ENCODE measurements at places on chromosomes 13 and 19.

DNA sequence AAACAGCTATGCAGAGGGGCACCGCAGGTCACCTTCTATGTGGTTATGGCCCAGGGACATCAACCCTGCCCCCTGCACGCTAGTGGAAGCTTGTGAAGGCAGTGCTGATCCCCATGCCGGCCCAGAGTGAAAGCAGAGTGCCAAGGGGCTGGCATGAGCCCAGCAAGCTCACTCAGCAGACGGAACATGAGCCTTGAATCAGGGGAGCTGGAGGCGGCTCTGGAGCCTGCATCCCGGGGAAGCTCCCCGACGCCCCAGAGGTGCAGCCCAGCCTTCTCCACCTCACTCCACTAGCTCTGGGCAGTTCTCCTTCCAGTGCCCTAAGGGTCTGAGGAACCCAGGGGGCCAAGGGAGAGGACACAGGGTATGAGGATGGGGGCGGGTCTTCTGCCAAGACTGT lies 19.0 kb upstream of the ISYNA1 start:
- DNase-seq = no peak

DNA sequence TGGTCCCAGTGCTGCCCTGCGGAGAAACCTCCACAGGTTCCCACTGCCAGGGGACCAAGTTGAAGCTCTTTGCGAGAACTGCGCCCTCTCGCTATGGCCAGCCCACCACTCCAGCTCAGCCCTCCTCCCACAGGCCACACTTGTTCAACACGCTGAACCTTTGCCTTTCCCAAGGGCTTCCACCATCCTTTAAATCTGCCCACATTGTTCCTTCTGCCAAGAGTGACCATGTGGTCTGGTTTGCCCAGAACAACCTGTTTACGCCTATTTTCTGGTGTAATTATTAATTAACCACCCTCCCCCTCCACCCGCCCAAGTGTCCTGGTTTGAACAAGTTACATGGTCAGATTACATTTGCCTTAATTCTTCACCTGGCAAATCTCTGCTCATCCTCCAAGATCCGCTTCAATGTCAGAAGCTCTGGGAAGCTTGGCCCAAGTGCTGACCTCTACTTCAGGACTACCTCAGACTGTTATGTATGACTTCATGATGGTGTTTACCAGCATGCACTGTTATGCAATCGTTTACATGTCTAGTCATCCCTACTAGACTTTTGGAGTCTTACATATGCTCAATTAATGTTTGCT lies 12.0 kb upstream of the USP12 start:
- DNase-seq = no peak

GRCh38 chr13:74675182-74675581 lies 541.0 kb upstream of the KLF12 start:
- DNase-seq = no peak

- no peak for DNase-seq
Observed at GRCh38 chr13:35697186-35697730, 220.8 kb upstream of the MAB21L1 start.

GRCh38 chr19:21626091-21626490 lies 120.7 kb downstream of the ZNF429 start:
- DNase-seq = no peak

DNA sequence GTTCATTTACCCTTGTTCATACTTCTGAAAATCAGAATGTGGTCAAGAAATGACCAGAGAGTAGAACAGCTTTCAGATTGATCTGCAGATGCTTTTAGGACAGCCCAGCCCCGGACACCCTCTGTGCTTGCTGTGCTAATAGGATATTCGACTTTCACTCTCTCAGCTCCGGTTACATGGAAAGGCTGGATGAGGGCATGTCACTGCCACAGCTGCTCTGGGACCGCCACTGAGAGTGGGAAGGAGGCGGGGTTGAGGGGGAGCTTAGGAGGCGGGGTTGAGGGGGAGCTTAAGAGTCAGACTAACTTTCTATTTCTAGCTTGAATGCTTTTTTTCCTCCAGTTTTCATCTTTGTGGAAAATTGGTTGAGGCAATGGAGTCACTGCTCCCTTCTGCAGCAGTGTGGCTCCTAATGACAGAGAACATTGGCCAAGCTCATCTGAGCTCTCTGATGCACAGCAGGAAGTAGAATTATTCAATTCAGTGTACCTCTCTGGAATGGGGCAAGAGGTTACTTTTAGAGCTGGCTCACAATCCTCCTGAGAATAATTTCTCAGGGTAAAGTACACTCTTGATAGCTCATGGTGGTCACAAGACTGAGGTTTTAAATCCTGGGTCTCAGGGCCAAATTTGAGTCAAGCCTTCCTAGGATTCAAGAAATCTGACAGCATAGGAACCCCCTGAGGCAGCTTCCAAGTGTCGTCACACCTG lies 74.6 kb upstream of the NPAS1 start:
- DNase-seq = no peak

DNA sequence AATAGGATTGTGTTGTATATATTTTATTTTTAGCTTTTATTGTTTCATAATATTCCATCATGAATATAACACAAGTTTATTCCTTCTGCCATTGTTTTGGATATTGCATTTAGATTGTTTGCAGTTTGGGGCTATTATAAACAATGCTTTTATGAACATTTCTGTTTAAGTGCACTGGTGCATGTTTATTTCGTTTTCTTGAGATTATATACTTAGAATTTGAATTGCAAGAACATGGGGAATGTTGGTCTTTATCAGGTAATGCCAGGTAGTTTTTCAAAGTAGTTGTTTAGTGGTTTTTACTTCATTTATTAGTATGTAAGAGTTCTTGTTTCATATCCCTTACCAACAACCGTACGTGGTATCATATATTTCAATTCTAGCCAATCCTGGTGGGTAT lies 4.3 kb downstream of the LSM14A start:
- no peak for DNase-seq

DNA sequence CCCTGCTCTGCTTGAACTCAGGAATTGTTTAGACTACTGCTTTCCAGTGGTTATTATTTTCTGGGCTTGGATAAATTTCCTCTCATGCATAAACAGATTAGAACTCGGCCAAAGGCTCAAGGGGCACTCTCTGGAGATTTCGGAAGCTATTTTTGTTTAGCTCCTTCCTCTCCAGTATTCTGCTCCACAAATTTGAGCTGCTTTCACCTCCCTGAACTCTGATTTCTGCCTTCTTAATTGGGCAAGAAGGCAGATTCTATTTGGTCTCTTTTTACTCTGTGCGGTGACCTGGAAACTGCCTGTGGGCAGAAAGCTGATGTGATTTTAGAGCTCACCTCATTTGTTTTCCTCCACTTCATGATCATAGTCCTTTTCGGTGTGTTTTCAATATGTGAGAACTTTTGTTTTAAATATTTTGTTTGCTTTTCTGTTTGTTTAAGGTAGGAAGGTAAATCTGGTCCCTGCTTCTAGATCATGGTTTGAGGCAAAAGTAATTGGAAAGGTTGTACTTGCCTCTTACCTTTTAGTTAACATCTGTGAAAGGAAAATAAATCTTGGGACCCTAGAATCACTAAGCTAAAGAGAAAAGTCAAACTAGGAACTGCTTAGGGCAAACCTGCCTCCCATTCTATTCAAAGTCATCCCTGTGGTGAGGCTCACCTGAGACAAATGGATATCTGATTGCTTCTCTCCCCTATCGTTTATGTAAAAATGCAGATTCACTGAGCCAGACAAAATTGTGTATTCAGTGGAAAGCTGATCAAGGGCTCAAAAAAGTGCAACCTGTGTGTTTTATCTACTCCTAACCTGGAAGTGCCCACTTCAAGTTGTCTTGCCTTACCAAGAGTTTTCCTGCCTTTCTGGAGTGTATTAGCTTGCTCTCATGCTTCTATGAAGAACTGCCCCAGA lies 714.7 kb upstream of the PCDH20 start:
- no peak for DNase-seq

All from SHP77 (cell line).